Panc1 (cell line): ENCODE measurements at places on chromosomes 11 and 22. TPM values are rescaled to one million over a fixed set of nuclear protein-coding genes. Genes with fewer than 3 reads are reported as not detected.

The POU2AF1 gene
- total RNA-seq = 0.18 TPM

The SEZ6L gene
- total RNA-seq = not detected

The OLFML1 gene
- total RNA-seq = not detected

DNA sequence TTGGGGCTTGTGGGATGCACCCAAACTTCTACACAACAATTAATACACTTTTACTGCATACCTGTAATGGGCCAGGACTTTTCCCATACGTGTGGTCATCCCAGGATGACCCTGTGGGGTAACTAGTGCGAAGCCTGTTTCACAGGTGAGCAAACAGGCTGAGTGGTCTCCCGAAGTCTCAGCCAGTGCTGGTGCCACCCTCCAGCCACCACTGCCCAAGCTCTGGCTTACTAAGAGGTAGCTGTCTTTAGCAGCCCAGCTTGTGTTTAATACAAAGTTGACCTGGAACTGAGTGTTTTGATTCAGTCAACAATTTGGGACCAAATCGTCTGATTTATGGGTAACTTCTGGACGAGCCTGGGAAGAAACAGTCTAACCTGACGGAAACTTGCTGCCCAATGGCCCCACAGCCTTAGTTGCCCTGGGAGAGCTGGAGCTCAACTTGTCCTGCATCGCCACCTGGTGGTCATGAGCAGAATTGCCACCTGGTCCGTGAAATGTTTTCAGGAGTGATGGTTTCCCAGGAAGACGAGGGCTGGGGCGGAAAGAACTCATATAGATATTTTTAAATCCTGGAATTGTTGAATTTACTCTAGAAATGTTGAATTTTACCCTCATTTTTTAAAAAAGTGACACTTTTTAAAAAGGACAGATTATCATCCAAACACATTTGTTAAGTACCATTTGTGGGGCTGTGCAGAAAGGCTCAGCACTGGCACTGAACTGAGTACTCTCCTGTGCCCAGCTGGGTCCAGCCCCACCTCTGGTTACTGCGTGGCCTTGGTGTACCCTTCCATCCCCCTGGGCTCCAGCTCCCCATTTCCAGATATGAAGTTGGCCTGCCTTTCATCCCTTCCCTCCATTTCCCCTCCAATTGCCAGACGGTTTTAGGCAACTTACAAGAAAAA, 95.5 kb upstream of the PARVA start:
- peak overlapping the region; percentile 56 for H3K27ac ChIP-seq
- H3K27me3 ChIP-seq = no peaks in the 10 kb centered on the region
- H3K4me1 ChIP-seq = peaks cover 25% of the 10 kb centered on the region
- peak; percentile 67 for DNase-seq

The FIBP gene
- 105 TPM for total RNA-seq

- H3K4me3 ChIP-seq = no peak overlapping the region
- H3K27me3 ChIP-seq = no peaks in the 10 kb centered on the region
- no peaks in the 10 kb centered on the region for H3K36me3 ChIP-seq
- DNase-seq = no peak
- H3K27ac ChIP-seq = no peak overlapping the region
These were observed 48.3 kb downstream of the RPUSD4 start for GRCh38 chr11:126163074-126163700.

GRCh38 chr11:13297917-13298356, 20.3 kb downstream of the BMAL1 start:
- no peaks in the 10 kb centered on the region for H3K4me1 ChIP-seq
- no peak for DNase-seq
